ENCODE measurements at places on chromosomes 6 and 20.

DNA sequence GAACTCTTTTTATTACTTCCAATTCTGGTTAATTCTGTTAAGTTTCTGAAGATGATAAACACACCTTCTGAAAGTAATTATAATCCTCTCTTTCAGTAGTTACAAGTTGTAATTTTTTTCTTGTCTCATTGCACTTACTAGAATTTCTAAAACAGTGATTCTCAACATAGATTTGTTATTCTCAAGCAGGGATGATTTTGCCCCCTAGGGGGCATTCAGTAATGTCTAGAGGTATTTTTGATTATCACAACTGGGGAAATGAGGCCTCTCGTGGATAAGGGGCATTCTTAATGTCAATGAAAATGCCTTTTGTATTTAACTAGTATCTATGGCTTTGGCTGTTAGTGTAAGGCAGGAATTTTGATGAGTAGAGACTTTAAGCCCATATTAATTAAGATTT lies 39.4 kb upstream of the MAFB start:
- no peak for DNase-seq

DNA sequence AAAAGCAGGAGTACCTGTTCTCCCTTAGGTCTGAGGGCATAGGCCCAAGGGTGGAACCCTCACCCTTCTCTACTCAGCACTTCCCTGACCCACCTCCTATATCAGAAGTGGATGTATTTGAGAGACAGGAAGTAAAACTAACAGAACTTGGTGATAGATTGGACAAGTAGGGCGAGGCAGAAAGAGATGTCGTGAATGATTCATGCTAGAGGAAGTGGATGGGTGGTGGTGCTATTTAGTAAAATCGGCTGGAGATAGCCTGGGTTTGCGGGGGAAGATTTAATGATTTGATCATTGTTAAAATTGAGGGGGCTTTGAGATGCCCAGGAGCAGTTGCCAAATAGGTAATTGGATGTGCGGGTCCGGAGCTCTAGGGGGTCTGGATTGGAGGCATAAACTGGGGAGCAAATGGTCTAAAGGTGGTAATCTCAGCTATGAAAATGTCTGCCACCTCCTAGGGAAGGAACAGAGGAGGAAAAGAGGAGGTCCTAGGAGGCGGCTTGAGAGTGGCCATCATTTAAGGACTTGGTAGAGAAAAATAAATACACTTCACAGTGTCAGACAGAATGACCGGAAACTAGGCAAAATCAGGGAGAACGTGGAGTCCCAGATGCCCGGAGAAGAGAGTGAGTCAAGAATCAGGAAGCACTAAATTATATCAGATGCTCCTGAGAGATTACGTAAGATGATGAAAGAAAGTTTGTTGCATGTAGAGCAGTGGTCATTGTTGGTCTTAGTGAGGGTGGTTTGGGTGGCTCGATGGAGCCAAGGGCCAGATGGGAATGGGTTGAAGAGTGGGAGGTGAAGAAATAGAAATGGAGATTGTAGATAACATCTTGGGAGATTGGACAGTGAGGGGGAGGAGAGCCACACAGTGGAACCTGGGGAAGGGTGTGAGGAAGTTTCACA lies 142.0 kb downstream of the CEP57L1 start:
- no peak for DNase-seq

- DNase-seq, result no peak
These were observed 80.4 kb downstream of the GCLC start for GRCh38 chr6:53464483-53464882.

- DNase-seq, result no peak
These were observed 5.1 kb downstream of the BTN2A2 start for GRCh38 chr6:26388014-26388413.

GRCh38 chr6:6942091-6942490 lies 165.7 kb upstream of the RREB1 start:
- DNase-seq, result no peak

- no peak for DNase-seq
These were observed 14.1 kb upstream of the CHMP4B start for GRCh38 chr20:33796907-33797544.

GRCh38 chr6:9266741-9267140 lies 831.4 kb upstream of the SLC35B3 start:
- no peak for DNase-seq

DNA sequence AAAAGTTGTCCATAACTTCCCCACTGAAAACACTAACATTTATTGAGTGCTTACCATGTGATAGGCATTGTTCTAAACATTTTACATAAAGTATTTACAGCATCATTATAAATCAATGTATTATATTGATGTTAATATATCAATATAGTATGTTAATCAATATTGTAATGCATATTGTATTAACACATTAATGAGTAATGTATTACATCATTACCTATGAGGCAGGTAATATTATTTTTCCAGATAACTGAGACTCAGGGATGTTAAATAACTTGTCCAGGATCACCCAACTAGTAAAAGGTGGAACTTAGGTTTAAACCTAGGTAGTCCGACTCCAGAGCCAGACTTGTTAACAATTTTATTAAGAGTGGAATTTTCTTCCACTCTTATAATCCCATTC lies 12.2 kb upstream of the TREM2 start:
- DNase-seq, result no peak

- DNase-seq, result no peak
These were observed 84.8 kb downstream of the ELOVL5 start for GRCh38 chr6:53263917-53264316.

- DNase-seq, result no peak
These were observed 21.0 kb downstream of the JAG1 start for GRCh38 chr20:10652660-10653261.

GRCh38 chr6:67971812-67972211 lies 663.3 kb upstream of the ADGRB3 start:
- DNase-seq, result no peak
